Mammary epithelial cell (primary cell): ENCODE measurements at places on chromosomes 1 and 21. TPM values are rescaled to one million over a fixed set of nuclear protein-coding genes. Genes with fewer than 3 reads are reported as not detected.

FAAH gene
- 14.7 TPM for total RNA-seq

LRRC71 gene
- not detected for total RNA-seq

TINAGL1 gene
- total RNA-seq = 840 TPM

FAM167B gene
- total RNA-seq = 0.37 TPM in 1 of 2 replicates, not detected in the other

RAB13 gene
- total RNA-seq = 78.4 and 98.2 TPM in 2 replicates

TRPM2 gene
- total RNA-seq = 14.0 and 14.6 TPM in 2 replicates
